Activated T-helper 17 cell treated with anti-CD3 and anti-CD28 coated beads, Interleukin-2, amount 50 U/mL, for 72 hours (primary cell): ENCODE measurements at places on chromosomes 2 and 18. TPM values are rescaled to one million over a fixed set of nuclear protein-coding genes. Genes with fewer than 3 reads are reported as not detected.

DNA sequence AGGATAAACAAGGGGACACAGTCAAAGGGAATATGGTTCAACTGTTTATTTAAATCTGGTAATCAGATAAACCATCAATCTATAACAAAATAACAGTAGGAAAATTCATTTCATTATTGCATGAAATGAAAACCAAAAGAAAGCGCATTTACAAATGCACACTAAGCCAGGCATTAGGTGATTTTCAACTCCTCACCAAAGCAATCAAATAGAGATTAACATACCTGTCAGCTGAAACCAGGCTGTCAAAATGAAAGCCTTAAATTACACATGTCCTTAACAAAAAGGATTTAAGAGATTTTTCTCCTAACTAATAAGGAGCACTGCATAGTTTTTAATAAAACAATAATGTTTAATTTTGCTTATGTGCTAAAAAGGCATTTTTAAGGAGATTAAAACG is 23.0 kb downstream of the STK39 start:
- ATAC-seq, result peak; percentile 89

DNA sequence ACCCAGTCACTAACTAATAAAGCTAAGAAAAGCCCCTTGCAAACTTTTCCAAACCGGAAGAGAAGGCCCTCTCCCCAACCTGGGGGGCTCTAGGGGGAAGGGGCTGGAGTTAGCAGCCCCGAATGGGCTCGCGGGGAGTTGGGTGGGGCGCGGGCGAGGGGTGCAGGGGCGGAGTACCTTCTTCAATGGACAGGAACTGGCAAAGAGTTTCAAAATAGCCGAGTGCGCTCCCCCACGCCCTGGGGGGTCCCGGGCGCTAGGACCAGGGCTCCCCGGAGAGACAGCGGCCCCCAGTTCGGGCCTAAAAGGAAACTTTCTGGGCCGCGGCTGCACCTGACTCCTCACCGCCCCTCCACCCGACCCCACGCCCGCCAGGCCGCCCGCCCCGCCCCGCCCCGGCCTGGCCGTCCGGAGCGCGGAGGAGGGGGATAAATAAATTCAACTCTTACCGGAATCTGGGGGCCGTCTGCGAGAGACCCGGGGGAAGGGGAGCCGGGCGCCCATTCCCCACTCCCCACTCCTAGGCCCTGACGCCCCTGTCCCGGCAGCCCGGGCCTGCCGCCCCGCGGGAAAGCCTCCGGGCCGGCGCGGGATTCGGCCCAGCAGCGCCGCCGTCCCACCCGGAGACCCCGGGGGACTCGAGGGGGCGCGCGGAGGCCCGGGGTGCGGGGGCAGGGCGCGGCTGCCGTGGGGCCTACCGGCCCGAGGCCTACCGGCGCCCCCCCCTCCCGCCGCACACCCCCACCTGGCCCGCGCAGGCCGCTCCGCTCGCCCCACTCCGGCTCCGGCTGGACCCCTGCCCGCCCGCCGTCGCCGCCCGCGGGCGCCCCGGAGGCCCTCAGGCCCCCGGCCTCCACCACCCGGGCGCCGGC is 868 bp downstream of the INO80D start:
- ATAC-seq, result peak; percentile 37

DNA sequence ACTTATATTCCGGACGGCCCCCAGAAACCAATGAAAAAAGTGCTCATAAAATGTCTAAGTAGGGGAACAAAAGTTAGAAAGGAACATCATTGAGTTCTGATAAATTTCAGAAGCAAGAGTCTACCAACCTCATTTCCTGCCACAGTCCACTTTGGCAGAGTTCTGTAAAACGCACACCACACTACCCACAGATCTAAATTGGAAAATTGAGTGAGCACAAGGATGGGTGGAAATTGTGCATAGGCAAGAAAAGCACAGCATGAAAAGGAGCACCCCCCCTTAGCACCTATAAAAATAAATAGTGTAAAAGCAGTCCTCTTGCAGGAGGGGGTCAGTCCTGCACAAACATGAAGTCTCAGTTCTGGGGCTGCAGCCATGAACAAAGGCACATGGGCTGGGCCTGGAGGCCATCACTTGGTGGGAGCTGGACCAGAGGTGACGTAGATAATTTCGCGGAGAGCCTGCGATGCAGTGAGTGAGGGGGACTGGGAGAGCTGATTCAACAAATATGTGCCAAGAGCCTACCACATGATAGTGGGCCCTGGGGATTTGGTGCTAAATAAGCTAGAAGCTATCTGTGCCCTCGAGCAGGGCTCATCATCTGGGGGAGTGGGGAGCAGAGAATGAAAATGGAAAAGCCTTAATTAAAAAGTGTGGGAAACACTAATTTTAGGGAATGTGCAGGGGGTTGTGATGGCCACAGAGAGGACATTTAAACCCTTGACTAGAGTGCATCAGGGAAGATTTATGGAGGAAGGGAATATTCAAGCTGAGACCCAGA is 48.9 kb upstream of the SPP2 start:
- ATAC-seq, result peak; percentile 62

CDCA7 gene
- total RNA-seq, result 53.7 TPM

DSG4 gene
- not detected for total RNA-seq

DNA sequence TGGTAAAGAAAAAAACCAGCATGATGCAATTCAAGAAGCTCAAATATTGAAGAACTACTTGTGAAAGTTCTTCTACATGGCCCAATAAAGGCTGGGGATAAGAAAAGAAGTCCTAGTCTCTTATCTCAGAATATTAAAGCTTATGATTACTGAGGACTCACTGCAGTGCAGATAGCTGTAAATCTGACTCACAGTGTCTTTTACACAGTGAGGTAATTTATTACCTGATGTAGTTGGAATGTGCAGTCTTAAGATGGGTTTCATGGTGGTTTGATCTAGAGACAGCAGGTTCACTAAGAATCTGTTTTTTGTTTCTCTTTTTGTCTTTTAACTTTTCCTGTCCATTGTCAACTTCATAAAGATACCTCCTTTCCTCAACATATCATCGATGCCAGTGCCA is 484.0 kb upstream of the MAP2 start:
- no peak for ATAC-seq

TUBB8B gene
- not detected for total RNA-seq

GRCh38 chr18:78378983-78379382 is 600.6 kb upstream of the SALL3 start:
- no peak for ATAC-seq

- ATAC-seq, result no peak
These were observed 4.9 kb downstream of the DAW1 start for GRCh38 chr2:227876300-227876801.

DNA sequence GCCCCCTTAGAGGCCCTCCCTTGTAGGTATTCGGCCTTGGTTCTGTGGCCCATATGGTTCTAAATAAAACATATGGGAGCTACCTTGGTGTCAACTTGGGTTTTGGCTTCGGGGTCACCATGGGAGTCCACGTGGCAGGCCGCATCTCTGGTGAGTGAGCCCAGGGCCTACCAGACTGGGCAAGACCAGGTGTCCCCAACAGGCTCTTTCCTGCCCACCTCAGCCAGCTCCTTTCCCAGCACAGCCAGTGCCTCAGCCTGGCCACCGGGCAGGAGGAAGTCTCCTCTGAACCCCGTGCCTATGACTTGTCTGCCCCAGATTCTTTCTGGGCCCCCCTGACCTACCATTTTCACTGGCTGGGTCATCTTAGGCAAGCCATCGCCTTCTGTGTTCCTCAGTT is 268.8 kb upstream of the TEKT4 start:
- no peak for ATAC-seq

GRCh38 chr2:103387888-103388287 is 626.1 kb downstream of the TMEM182 start:
- ATAC-seq, result no peak

DNA sequence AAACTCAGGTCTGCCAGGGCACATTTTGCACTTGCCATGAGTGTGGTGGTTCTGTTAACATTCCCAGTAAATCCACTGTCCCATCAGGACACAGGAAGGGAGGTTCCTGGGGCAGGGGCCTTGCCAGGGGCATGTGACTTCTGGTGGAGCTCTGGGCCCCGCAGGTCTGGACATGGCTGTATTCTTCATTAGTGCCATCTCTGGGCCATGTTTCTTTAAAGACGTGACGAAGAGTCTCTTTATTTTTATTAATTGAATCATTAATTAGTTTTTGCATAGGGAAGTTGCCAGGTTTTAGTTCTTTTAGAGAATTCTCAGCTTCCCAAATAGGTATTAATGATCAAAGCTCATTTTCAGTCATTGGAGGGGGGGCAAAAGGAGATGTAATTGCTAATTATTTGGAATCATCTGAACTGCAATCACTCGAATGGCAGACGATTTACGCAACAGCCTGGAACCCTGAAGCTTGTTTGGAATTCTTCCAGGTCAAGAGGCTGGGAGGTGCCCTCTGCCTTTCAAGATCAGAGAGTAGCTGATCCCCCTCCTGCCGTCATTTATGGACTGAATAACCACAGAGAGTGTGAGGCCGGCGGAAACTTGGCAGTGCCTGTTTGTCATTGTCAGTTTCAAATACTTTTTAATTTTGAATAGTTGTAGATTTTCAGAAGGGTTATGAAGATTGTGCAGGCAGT is 106.2 kb downstream of the RTP5 start:
- no peak for ATAC-seq

GRCh38 chr2:147511491-147511948 is 333.3 kb upstream of the ACVR2A start:
- ATAC-seq, result no peak

DNA sequence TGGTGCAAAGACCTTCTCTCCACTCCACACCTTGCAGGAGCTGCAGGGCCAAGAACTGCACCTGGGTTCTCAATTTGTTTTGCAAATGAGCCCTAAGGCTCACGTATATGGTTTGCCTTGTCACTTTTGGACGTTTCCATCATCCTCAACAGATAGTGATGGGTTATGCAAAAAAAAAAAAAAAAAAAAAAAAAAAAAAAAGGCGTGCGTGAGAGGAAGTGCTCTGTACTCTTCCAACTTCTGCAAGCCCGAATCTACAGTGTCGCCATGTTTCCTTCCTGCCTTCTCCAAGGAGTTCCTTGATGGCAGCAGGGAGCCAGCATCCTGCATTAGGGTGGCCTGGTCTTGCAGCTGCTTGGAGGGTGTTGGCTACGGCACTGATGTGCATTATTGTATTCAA is 4.0 kb upstream of the INHBB start:
- no peak for ATAC-seq

- no peak for ATAC-seq
These were observed 78.4 kb downstream of the CLHC1 start for GRCh38 chr2:55153584-55154299.

- ATAC-seq, result no peak
These were observed 152.6 kb upstream of the SLC1A4 start for GRCh38 chr2:64836566-64836965.

CDH19 gene
- not detected for total RNA-seq

- ATAC-seq, result peak; percentile 95
These were observed 24.8 kb downstream of the GALM start for GRCh38 chr2:38690499-38691420.

- ATAC-seq, result no peak
These were observed 59.9 kb downstream of the ATP9B start for GRCh38 chr18:79129120-79129519.

DNA sequence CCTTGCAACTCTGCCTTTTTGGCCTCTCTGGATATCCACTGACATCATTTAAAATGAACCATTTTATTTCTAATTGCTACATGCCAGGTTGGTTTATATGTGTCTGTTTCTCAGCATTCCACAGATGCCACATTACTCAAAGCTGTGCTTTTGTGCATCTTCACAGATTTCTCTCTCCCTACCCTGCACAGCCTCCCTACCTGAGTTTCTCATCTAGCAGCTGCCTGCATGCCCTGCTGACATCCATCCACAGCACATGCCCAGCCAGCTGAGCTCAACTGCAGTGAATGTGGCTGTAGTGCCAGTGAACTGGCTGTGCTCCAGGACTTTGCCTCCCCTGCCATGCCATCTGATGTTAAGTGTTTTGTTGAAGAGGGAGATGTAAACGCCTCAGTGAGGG is 44.5 kb downstream of the PKP4 start:
- ATAC-seq, result no peak

GRCh38 chr2:32976409-32977063 is 29.8 kb downstream of the LTBP1 start:
- ATAC-seq, result no peak

GRCh38 chr18:79504034-79504433 is 108.3 kb downstream of the NFATC1 start:
- peak; percentile 77 for ATAC-seq

DNA sequence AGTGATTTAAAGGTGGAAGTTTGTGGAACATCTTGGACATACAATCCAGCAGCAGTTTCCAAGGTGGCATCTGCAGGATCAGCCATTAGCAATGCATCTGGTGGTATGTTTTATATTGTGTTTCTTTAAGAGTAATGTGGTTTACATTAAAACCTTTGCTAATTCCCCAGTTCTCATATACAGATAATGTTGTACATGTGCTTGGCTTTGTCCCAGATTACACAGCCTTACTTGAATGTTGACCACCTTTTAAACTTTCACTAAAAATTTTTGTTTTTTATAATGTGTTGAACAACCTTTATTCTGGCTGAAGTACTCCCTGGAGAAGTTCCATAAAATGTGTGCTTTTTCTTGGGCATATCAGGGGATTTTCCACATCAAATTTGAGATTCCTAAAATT is 57.5 kb downstream of the MIB1 start:
- no peak for ATAC-seq

GRCh38 chr2:108906403-108907077 is 82.5 kb downstream of the EDAR start:
- ATAC-seq, result no peak

DNA sequence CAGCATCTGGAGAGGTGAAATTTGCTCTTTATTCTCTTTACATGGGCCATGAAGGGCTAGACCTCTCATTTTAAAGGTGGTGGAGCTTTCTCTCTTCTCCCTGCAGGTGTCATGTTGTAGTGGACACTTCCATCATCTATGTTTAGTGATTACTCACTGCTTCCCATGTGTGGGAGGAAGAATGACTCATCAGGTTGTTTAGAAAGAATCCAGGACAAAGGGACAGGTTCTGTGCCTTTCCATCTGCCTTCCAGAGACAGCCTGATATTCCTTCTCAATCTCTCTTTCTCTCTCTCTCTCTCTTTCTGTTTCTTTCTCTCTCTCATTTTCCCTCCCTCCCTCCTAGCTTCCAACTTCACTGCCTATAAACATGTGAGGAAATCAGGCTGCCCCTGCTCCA is 38.7 kb downstream of the SCG2 start:
- no peak for ATAC-seq

DNA sequence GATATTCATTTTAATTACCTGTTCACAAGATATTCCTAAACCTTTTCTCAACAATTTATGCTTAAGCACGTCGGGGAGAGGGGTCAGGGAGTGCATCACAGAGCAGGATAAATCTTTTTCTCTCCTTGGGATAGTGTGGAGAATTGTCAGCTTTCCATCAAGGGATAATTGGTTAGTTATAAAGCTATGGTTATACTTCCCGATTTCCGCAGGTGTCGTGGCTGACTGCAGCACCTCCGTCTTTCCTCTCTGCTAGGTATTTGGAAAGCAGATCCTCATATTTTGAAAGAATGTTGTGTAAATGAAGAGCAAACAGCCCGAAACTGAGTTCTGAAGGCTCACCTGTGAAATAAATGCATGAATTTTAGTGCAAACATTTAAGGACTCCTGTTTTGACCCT is 778 bp downstream of the DYNC2LI1 start:
- ATAC-seq, result no peak

NXPH2 gene
- not detected for total RNA-seq

DNA sequence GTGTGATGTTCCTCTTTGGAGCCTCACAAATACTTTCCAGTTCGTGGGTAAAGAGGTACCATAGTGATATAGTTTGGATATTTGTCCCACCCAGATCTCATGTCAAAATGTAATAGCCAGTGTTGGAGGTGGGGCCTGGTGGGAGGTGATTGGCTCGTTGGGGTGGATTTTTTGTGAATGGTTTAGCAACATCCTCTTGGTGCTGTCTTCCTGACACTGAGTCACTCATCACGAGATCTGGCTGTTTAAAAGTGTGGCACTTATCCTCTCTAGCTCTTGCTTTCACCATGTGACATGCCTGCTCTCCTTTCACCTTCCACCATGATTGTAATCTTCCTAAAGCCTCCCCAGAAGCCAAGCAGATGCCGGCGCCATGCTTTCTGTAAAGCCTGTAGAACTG is 3.0 kb upstream of the CCDC93 start:
- no peak for ATAC-seq
